Glomerular endothelial cell (primary cell): ENCODE measurements at places on chromosomes 3 and 15. TPM values are rescaled to one million over a fixed set of nuclear protein-coding genes. Genes with fewer than 3 reads are reported as not detected.

The TBL1XR1 gene
- 58.0 and 64.9 TPM in 2 replicates for total RNA-seq

The SLC24A5 gene
- total RNA-seq: not detected in 2 replicates

The TYRO3 gene
- 9.5 and 19.3 TPM in 2 replicates for total RNA-seq

The SLC35G2 gene
- 9.5 and 15.6 TPM in 2 replicates for total RNA-seq

The NPAP1 gene
- total RNA-seq: not detected in 2 replicates
